ENCODE measurements at places on chromosomes 13 and 19. TPM values are rescaled to one million over a fixed set of nuclear protein-coding genes. Genes with fewer than 3 reads are reported as not detected.
A peak's percentile ranks its signal among the peaks of the same experiment; 100 is the strongest.

- no peak for DNase-seq
Measured at GRCh38 chr19:44476559-44477408, 23.5 kb downstream of the ZNF180 start.

DNA sequence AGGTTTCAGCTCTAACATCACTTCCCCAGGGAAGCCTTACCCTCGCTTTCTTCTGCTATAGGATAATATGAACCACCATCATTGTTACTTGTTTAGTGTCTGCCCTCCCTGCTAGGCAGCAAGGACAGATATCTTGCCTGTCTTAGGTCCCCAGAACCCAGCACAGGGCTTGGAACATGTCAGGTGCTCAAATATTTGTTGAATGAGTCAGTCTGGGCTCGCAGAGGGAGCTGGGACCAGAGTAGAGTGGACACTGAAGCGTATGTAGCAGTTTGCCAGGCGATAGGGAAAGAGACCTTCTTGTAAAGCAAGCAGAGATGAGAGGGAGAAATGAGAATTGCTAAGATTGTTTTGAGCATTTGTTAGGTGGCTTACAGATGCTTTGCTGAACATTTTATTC is 11.7 kb downstream of the BCKDHA start:
- no peak for DNase-seq

AMER2 gene
- 0.04 TPM for polyA plus RNA-seq

DNA sequence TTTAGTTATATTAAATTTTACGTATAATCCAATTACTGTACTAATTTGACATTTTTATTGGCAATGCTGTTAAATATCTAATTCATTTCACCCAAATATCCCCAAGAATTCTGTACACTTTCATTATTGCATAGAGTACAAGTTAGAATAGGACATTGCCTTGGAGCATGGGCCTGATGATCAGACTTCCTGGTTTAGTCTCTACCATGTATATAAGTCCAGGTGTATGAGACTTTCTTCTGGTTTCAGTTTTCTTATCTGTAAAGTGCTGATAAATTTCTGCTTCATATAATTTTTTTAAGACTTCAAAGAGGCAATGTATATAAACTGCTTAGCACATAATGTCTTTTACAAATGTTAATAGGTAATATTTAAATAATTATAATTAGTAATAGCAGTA is 179.4 kb downstream of the KLF12 start:
- DNase-seq: no peak

HIPK4 gene
- polyA plus RNA-seq: 0.15 TPM

- no peak for DNase-seq
Measured at GRCh38 chr13:88217372-88217771, 546.2 kb downstream of the SLITRK5 start.

DNA sequence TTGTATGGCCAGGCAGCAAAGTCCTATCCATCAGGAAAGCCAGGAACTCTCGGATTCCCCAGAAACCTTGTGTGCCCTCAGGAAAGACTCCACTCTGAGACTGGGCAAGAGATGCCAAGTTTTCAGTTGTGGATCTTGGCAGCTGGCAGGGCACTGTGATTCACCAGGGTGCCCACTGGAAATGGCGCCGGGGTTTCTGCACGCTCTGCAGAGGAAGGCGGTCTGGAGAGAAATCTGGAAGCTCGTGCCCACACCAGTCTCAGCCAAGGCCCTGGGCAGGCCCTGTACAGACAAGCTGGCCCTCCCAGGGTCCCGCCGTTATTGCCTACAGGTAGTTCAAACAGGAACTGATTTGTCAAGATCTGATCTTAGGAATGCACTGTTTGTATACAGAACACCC is 4.9 kb downstream of the NAPA start:
- peak; percentile 48 for DNase-seq

DNA sequence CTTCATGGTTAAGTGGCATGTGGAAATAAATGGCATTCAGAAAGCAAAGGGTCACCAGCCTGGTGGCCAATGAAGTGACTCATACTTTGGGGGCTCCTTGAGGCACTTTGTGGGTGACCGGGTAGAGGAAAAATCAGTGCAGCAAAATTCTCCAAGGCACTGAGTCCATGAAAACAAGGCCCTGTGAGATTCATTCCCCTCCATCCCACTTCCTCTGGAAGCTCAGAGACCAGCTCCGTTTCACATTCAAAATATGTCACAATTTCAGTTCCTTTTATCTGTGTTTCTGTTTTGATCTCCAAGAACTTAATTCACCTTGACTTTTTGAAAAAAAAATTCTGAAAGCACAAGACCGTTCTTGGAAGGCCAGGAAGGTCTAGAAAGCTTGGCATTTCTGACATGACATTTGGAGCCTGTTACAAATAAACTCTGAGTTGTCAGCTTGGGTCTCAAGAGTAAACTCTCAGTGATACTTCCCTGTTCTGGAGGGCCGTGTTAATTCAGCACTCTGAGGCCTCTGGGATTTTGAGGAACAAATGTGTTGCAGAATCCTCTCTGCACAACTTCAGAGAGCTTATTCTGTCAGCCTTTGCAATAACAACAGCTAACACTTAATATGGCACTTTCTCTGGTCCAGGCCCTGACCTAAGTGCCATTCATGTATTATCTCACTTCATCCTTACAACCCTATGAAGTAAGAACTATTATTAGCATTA is 6.8 kb downstream of the CYSLTR2 start:
- DNase-seq: no peak

GRCh38 chr13:113049521-113049941 is 56.1 kb upstream of the F7 start:
- DNase-seq: peak; percentile 47

CCDC122 gene
- 11.6 TPM for polyA plus RNA-seq

DNA sequence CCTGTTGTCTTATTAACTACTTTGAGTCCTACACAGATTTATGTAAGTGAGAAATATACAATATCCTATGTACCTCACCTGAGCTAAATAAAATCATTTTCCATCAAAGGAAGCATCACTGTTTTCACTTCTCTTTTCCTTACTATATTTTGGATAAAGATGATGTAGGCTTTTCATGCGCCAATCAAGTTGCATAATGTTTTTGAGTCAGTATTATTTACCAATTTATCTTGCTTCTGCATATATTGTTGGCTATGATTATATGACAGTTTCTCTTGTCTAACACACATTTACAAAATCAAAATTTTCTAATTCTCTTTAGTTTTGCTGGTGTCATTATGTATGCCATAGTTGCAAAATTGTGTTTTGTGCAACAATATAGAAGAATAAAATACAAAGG is 67.9 kb upstream of the FRY start:
- no peak for DNase-seq

DNA sequence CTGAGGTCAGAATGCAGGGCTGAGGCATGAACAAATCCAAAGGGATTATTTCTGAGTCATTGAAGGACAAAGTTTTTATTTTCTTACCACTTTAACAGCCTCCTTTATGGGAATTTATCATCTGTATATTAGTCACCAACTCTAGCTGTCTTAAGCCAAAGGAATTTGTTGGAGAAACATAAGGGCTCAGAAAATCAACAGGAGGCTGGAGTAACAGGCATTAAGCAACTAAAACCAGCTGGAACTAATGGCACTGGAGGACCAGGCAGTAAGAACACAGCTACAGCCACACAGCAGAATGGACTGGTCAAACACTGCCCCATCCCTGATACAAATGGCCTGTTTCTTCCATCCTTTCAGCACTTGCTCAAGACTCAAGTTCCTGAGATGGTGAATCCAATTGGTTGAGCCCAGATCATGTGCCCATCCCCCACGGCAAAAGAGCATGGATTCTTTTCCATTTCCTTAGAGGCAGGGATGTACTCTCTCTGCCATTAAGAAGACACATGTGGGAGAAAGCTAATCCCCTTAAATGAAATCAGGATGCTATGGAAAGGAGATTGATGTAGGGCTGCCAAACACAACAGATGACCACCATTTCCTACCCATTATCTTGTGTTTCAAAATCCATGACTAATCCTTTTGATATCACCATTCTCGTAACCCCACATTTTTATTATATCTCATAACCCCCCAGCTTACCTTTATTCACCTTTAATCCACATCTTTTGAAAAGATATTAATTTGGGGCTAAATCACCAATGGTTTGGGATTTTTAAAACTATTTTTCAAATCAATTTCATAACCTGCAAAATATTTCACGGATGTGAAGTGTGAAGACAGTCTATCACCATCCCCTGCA is 157.0 kb upstream of the FNDC3A start:
- DNase-seq: no peak

GRCh38 chr13:84903391-84903790 is 895.8 kb downstream of the SLITRK6 start:
- no peak for DNase-seq

C13orf42 gene
- 0.19 TPM for polyA plus RNA-seq

GRCh38 chr13:95098916-95099315 is 202.3 kb downstream of the ABCC4 start:
- no peak for DNase-seq

- peak; percentile 79 for DNase-seq
Measured at GRCh38 chr13:84896128-84896527, 903.1 kb downstream of the SLITRK6 start.

ZNF729 gene
- polyA plus RNA-seq: 0.25 TPM

- DNase-seq: peak; percentile 73
Measured at GRCh38 chr19:3783660-3784584, 2.3 kb downstream of the MATK start.

KIR3DL2 gene
- 0.10 TPM for polyA plus RNA-seq

RAB3D gene
- polyA plus RNA-seq: 16.7 TPM

GRCh38 chr13:44052780-44053184 is 173.1 kb downstream of the LACC1 start:
- peak; percentile 47 for DNase-seq

DNA sequence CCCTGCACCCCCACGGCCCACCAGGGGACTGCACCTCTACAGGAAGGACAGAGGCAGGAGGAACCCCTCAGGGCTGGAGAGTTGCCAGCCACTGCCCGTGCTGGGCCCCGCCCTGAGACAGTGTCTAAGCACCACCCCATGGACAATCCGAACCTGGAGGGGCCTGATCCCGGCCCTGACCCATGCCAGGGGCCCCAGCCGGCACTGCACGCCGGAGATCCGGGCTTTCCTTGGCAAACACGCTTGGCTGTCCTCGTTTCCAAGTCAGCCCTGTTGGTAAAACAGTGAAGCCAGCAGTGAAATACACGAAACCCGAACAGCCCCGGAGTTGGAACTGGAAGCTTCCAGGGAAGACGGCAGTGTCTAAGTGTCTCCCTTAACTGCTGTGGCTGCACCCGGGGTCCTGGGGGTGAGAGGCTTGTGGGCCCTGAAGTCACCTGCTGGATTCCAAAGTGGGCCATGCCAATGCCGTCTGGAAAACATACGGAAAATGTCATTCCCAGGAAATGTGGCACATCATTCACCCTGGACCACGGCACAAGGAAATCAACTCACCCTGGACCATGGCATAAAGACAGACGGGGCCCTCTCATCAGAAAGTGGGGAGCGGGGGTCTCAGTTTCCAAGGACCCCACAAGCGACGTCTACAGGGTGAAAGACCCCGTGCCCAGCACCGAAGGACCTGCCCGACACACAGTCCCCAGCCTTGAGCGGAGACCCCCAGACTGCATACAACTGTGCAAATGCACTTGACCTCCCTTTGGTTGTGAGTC is 30.9 kb downstream of the RASA3 start:
- DNase-seq: peak; percentile 32

DNA sequence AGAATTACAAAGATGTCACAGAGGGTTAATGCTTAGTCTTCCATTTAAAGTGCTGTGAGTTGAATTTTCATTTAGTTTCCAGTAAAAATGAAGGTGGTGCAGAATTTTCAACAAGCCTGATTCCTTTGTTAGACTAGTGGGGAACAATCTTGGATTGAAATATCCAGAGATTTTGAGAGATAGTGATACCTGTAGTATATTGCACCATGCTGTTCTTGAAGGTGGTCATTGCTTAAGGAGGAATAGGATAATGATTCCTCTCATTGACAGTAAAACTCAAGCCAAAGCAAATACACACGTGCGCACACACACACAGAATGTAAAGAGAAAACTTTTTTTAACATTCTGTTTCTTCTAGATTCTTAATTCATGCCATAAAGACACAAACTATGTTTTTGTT is 5.3 kb downstream of the PCDH17 start:
- no peak for DNase-seq

DNA sequence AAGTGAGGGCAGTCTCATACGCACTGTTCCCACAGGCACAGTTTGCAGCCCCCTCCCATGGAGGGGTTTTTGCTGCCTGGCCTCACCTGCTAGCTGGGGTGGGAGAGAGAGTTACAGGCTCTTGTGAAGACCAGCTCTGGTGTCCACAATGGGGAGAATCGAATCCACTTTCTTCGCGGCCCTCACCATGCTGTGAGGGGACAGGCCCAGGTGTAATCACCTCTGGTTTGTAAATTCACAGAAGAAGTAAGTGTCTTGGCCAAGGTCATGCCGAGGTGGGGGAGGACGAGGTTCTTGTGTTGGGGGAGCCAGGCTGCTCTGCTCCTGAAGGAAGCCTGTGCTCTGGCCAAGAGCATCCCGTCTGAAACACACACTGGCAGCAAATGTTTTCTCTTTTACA is 39.5 kb downstream of the TEX29 start:
- no peak for DNase-seq

GRCh38 chr13:37383856-37384370 is 214.7 kb downstream of the POSTN start:
- DNase-seq: no peak

GRCh38 chr19:3108775-3109174 is 14.6 kb downstream of the GNA11 start:
- no peak for DNase-seq

NCR1 gene
- polyA plus RNA-seq: 0.33 TPM

DNA sequence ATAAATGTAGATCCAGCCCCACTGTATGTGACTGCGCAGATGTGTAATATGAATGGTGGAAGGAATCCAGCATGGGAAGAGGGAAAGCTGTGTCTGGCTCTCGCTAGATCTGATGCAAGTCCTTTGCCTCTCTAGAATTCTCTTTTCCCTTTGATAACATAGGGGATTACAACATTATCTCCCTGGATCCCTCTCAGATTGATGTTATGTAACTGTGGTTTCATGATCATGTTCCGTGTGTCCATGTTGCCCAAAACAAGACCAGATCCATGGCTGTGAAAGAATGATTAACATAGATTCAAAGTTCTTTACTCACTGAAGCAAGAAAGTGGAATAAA is 184.0 kb upstream of the UBL3 start:
- no peak for DNase-seq

FREM2 gene
- 46.7 TPM for polyA plus RNA-seq

GRCh38 chr19:5113633-5114586 is 145.0 kb downstream of the KDM4B start:
- no peak for DNase-seq

NAPSA gene
- polyA plus RNA-seq: 22.3 TPM

DNA sequence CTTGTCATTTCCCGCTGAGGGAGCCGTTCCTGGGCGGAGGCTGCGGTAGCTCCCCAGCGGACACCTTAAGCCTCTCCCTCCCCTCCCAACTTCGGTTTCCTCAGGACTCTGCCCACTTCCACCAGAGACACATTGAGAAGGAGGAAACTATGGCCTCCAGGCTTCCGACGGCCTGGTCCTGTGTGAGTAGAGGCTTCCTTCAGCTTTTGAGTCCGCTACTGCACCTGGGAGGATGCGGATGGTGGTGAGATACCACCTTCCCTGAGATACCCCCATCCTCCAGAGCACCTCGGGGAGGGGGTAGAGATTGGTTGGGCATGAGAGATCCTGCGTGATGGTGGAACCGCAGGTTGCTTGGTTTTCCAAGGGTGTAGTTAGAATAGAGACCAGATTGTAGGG is 955 bp downstream of the ZNF274 start:
- DNase-seq: no peak
